CD4-positive, alpha-beta memory T cell (primary cell): ENCODE measurements at places on chromosomes 16 and 17. TPM values are rescaled to one million over a fixed set of nuclear protein-coding genes. Genes with fewer than 3 reads are reported as not detected.

GRCh38 chr16:11563493-11564040 lies 23.2 kb downstream of the LITAF start:
- no peak overlapping the region for H3K4me3 ChIP-seq
- peaks cover 66% of the 10 kb centered on the region for H3K4me1 ChIP-seq
- H3K27ac ChIP-seq = peak overlapping the region; percentile 29
- no peak for DNase-seq
- H3K36me3 ChIP-seq = peaks cover 8% of the 10 kb centered on the region

DNA sequence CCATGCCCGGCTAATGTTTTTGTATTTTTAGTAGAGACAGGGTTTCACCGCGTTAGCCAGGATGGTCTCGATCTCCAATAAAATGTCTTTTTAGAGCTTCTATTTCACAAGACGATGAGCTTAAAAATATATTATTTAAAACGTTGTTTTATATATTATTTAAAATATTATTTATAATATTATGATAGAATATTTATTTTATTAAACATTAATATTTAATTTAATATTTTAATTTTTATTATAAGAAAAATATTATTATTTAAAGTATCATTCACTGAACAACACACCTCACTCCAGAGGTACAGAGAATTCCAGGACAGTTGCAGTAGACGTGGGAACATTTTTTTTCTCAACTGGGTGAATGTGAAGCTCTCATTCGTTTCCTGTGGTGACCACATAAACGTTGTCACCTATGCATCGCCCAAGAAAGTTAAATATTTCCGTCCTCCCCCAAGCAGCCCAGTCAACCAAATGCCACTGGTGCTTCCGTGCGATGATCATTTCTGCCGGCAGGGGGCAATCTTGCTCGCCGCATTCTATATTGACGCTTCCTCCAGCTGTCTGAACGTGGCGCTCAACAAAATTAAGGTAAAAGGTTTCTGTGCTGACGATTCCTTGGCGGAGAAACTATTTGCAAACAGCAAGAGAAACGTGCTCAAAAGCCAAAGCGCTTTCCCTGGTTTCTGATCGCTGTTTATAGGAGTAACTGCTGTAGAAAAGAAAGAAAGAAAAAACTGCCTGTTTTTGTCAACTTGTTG lies 41.7 kb upstream of the PRSS54 start:
- peak; percentile 75 for DNase-seq
- H3K36me3 ChIP-seq = no peaks in the 10 kb centered on the region
- no peak overlapping the region for H3K27ac ChIP-seq

The KRTAP4-6 gene
- not detected for total RNA-seq

DNA sequence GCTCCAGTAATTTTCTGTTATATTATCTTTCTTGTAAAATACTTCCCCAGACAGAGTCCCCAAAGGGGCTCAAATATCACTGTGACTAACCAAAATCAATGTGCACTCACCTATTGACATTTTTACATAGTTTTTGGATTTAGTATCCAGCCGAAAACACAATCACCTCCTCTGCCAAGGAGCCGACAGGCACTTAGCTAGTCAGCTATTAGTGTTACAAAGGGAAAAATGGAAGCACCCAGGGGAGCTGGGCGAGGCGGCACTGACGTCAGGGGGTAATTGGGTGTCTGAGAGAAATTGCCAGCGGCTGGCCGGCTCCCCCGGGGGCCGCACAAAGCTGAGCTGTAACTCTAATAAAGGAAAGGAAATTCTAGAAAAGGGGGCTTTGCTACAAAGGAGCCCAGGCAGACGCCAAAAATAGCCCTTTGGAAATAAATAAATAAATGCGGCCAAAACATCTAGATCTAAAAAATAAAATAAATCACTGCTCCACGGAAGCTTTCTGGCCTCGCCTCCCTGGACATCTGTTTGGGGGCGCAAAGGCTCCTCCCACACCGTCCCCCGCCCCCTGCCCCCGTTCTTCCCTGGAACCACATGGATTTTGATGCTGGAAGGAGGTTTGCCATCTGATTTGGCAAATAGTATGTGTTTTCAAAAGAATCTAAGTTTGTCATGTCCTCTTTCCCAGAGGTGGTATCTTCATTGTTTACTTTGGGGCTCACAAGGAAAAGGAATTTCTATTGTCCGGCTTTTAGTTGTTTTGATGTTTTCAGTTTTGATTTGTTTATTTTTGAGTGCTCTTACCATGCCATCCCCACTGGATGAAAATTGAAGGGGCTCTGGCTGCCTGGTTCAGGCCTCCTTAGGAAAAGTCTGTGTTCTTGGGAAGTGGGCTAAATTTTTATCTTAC lies 156.7 kb downstream of the ZNF423 start:
- no peak for DNase-seq
- no peak overlapping the region for H3K4me3 ChIP-seq
- H3K27ac ChIP-seq = no peak overlapping the region
- H3K36me3 ChIP-seq = no peaks in the 10 kb centered on the region
- H3K4me1 ChIP-seq = no peaks in the 10 kb centered on the region
- no peaks in the 10 kb centered on the region for H3K27me3 ChIP-seq

DNA sequence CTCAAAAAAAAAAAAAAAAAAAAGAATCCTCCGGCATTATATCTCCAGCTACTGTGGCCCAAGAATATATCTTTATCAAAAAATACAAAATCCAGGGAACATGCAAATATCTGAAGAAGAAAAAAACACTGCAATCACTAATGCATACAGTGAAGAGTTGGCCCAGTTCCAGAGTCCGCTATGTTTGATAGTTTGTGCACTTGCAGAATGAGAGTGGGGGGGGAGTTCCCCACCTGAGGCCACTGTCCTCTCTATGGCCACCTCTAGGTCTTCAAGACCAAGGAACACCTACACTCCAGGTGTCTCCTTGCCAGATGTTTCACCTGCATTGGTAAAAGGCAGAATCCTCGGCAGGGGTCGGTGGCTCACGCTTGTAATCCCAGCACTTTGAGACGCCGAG lies 4.0 kb downstream of the ZNF785 start:
- H3K4me1 ChIP-seq = peaks cover 15% of the 10 kb centered on the region
- no peak for DNase-seq
- H3K27ac ChIP-seq = no peak overlapping the region
- H3K27me3 ChIP-seq = no peaks in the 10 kb centered on the region
- H3K36me3 ChIP-seq = peaks cover 6% of the 10 kb centered on the region
- H3K4me3 ChIP-seq = no peak overlapping the region

The TPSD1 gene
- total RNA-seq = not detected

The IGFALS gene
- 0.29 TPM for total RNA-seq

The FBXO39 gene
- 0.20 TPM for total RNA-seq

DNA sequence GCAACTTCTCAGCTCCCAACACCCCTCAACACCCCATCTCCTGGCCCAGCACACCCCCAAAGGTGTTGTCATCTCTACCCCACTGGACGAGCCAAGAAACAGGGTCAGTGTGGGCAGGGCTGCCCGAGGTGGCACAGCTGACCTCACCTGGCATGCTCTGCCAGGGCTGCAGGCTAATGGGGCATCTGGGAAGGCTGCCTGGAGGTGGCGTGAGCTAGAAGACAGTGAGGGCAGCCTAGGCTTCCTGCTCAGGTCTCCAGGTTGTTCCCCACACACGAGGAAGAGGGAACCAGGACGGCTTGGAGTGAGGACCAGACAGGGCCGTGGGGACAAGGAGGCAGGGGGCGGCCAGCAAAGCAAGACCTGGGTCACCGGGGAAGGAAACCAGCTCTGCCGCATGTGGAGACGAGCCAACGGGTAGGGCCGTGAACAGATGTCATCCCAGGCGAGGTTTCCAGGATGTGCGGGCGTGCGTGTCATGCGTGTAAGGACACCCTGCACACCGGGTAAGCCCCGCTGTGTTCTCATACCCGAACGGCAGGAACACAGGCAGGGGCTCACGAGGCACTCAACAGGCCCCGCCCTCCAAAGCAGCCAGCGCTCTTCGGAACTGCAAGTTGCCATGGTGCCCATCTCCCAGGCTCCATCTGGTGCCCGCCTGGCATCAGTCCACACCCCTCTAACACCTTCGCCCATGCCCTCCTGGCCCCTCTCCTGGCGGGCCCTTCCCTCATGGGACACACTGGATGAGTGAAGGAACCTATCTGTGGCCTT lies 29.6 kb upstream of the PVALEF start:
- no peaks in the 10 kb centered on the region for H3K27me3 ChIP-seq
- no peak overlapping the region for H3K27ac ChIP-seq
- H3K4me1 ChIP-seq = no peaks in the 10 kb centered on the region
- no peak for DNase-seq

- H3K4me3 ChIP-seq = no peak overlapping the region
- DNase-seq = no peak
- H3K4me1 ChIP-seq = no peaks in the 10 kb centered on the region
- H3K27ac ChIP-seq = no peak overlapping the region
- no peaks in the 10 kb centered on the region for H3K27me3 ChIP-seq
Observed at GRCh38 chr17:349666-350065, 2.9 kb downstream of the RPH3AL start.

GRCh38 chr16:27427538-27427937 lies 25.6 kb downstream of the IL21R start:
- H3K27ac ChIP-seq = no peak overlapping the region
- H3K36me3 ChIP-seq = peaks cover 20% of the 10 kb centered on the region
- H3K27me3 ChIP-seq = no peaks in the 10 kb centered on the region
- peaks cover 33% of the 10 kb centered on the region for H3K4me1 ChIP-seq
- H3K4me3 ChIP-seq = no peak overlapping the region
- no peak for DNase-seq

The KRTAP1-1 gene
- total RNA-seq = not detected

DNA sequence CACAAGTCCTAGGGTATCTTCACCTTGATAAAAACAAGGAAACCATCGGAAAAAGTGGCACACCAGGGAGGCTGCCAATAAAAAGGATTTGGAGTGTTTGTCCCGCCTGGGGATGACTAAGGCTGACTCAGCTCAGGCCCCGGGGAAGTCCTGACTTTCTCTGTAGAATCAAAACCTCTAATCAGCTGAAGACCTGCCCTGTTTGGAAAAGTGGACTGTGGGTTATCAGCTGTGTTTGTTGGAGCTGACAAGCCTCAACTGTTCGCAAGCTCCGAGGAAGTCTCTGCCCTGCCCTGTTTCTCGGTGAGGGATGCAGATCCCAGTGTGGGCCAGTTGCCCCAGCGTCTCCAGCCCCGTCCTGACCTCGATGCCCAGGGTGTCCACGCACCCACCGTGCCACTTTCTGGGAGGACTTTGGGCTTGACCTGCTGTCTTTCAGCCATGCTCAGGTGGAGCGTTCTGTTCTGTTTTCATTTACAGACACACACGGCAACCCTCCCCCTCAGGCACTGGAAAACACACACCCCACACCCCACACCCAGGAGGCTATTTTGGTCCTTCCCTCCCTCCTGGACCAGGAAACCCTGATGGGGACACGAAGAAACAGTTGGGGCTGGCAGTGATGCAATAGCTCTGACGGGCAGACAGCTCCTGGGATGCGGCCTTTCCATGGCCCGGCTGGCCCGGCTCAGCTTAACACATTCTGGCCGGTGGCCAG lies 27.6 kb upstream of the PITPNA start:
- no peaks in the 10 kb centered on the region for H3K36me3 ChIP-seq
- no peak for DNase-seq
- no peaks in the 10 kb centered on the region for H3K27me3 ChIP-seq
- H3K4me1 ChIP-seq = no peaks in the 10 kb centered on the region
- no peak overlapping the region for H3K27ac ChIP-seq

DNA sequence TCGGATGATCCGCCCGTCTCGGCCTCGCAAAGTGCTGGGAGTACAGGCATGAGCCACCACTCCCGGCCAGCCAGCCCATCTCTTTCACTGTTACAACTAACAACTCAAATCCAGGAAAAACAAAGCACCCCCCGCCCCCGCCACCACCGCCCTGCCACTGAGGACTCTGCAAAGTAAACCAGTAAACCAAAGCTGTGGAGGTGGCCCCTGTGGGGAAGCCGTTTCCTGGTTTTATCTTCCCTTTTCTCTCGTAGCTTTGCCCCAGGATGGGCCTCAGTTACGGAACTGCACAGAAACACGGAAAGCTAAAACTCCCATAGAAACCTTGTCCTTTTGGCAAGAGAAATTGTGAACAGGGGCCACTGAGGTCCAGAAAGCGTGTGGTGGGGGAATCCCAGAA lies 17.5 kb downstream of the CHMP6 start:
- peaks cover 6% of the 10 kb centered on the region for H3K27me3 ChIP-seq
- H3K4me3 ChIP-seq = no peak overlapping the region
- H3K4me1 ChIP-seq = peaks cover 7% of the 10 kb centered on the region
- DNase-seq = no peak

- no peaks in the 10 kb centered on the region for H3K36me3 ChIP-seq
- no peak for DNase-seq
- no peaks in the 10 kb centered on the region for H3K4me1 ChIP-seq
Observed at GRCh38 chr16:77660311-77660710, 62.0 kb upstream of the NUDT7 start.

- H3K27me3 ChIP-seq = no peaks in the 10 kb centered on the region
- H3K4me1 ChIP-seq = peaks cover 17% of the 10 kb centered on the region
- no peak overlapping the region for H3K27ac ChIP-seq
Observed at GRCh38 chr17:64459284-64459747, 10.4 kb downstream of the MILR1 start.

GRCh38 chr17:80110927-80111701 lies 9.7 kb downstream of the GAA start:
- H3K4me3 ChIP-seq = no peak overlapping the region
- no peaks in the 10 kb centered on the region for H3K27me3 ChIP-seq
- no peak overlapping the region for H3K27ac ChIP-seq
- no peaks in the 10 kb centered on the region for H3K4me1 ChIP-seq
- no peaks in the 10 kb centered on the region for H3K36me3 ChIP-seq

The MT1E gene
- not detected for total RNA-seq

- H3K36me3 ChIP-seq = peaks cover 21% of the 10 kb centered on the region
- no peak overlapping the region for H3K4me3 ChIP-seq
- no peaks in the 10 kb centered on the region for H3K4me1 ChIP-seq
- no peak for DNase-seq
- no peaks in the 10 kb centered on the region for H3K27me3 ChIP-seq
Observed at GRCh38 chr17:622356-622755, 92.3 kb downstream of the VPS53 start.

DNA sequence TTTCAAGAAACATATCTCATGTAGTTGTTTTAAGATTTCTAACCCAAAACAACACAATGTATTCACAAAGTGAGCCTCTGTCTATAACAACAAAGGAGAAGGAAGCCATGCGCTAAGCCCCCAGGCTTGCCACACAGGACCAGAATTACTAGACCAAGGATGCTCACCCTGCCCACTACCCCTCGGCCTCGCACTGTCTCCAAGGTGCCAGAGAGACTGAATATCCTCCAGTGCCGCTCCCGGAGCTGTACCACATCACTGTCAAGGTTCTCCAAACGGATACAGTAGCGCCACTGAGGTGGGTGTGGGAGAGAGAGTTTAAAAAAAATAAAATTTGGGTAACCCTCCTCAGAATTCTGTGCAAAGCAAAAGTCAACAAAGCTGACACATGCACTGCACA lies 7.1 kb downstream of the POLDIP2 start:
- H3K27ac ChIP-seq = no peak overlapping the region
- no peaks in the 10 kb centered on the region for H3K27me3 ChIP-seq
- peaks cover 69% of the 10 kb centered on the region for H3K36me3 ChIP-seq
- no peak for DNase-seq
- no peaks in the 10 kb centered on the region for H3K4me1 ChIP-seq

The C16orf92 gene
- not detected for total RNA-seq

The SDF2 gene
- total RNA-seq = 41.5 TPM

The SCNN1G gene
- not detected for total RNA-seq

The STH gene
- not detected for total RNA-seq

GRCh38 chr17:59634632-59635541 lies 15.2 kb downstream of the CLTC start:
- peak; percentile 6 for DNase-seq
- H3K27ac ChIP-seq = no peak overlapping the region
- no peaks in the 10 kb centered on the region for H3K36me3 ChIP-seq
- H3K4me1 ChIP-seq = peaks cover 86% of the 10 kb centered on the region
- H3K27me3 ChIP-seq = no peaks in the 10 kb centered on the region
